ENCODE measurements at places on chromosomes 2 and 18.
A peak's percentile ranks its signal among the peaks of the same experiment; 100 is the strongest.

GRCh38 chr2:9333591-9334171 is 89.6 kb downstream of the ITGB1BP1 start:
- DNase-seq: peak; percentile 59

DNA sequence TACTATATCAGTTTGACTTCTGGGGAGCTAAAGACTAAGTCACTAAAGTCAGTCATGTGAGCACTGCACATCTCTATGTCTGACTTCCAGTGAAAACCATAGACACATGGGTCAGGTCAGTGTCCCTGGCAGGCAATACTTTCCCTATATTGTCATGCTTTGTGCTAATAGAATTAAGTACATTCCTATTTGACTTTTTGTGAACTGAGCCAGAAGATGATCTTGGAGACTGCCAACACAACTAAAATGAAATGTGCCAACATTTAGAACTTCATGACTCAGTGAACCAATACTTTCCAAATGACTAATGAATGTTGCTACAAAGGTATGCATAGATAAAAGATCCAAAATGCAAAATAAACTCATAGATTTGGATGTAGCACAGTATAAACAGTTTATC is 820.8 kb upstream of the FAM98A start:
- DNase-seq: no peak

DNA sequence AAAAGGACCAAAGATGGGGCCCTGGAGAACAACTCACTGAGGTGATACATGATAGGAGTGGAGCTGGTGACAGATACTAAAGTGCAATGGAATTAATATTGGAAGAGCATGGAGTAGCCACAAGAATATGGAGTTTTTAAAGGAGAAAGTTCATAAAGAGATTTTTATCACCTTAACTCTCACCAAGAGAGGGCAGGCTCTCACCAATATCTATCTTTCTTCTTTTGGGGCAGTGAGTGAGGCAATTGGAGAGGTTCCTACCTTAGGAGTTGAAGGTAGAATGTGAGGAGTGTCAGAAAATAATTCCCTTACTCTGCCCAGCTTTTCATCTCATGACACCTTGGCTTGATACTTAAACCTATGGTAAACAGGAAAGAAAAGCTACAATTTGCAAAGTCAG is 233.7 kb upstream of the CWC22 start:
- no peak for DNase-seq

- peak; percentile 67 for DNase-seq
Measured at GRCh38 chr2:1886405-1886992, 142.2 kb upstream of the PXDN start.

DNA sequence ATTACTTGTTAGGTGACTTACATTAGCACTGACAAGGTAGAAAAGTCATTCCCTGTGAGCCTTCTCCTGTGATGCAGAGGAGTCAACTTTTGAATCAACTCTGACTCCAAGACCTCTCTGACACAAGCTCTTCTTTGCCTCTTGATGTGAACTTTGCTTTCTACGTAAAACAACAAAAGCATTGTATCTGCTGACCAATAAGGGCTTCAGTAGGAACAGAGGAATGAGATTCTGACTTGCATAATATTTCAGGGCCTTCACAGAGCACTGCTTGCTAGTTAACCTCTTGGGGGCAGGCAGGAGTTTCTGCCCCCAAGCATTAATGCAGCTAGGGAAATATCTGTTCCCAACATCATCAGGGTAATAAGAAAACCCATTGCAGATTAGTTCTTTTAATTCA is 791.5 kb downstream of the BCL11A start:
- DNase-seq: no peak

- no peak for DNase-seq
Measured at GRCh38 chr2:127378720-127379119, 9.1 kb downstream of the MAP3K2 start.

GRCh38 chr2:82320296-82320695 is 2015.7 kb upstream of the LRRTM1 start:
- no peak for DNase-seq

GRCh38 chr2:73916666-73917065 is 10.0 kb upstream of the DGUOK start:
- no peak for DNase-seq

DNA sequence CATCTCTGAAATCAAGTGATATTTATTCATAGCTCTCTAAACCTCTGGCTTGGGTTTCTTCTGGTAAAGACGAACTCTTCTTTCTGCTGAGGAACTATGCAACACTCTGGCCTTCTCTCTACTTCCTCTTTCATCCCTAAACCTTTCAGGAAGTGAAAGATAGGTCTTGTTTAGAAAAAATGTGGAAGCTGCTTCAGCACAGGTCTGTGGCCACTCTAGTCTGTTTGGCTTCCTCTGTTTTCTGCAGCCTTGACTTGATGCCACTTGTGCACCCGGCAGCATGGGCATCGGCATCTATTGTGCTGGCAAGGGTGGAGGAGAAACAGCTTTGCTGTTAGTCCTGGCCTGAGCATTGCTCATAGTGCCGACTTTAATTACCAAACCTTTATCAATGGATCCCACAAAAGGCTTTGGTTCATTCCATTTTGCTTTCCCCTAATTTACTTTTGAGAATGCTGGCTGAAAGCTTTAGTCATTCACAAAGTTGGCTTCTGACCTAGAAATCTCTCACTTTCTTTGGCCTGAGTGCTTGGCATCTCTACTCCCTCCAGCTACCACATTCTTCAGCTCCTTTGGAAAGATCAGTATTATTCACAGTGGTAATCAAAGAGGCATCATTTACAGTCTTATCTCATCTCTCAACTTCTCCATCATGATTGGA is 32.0 kb upstream of the GPR39 start:
- no peak for DNase-seq

DNA sequence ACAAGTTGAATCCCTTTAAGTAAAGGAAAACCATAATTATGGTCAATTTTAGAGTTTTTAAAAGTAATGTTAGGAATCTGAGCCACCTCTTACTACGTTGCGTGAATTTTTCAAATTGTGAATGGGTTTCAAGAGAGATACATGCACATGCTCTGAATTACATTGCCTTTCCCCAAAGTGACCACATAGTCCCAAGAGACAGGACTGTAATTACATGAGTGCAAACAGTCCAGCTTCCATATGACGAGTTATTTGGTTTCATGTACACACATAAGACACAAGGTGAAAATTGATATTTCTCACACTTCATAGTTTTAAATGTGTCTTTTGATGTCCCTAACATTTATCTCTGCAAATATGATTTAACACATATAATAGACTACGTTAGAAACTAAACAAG is 850.8 kb downstream of the LRP1B start:
- DNase-seq: no peak

- no peak for DNase-seq
Measured at GRCh38 chr2:176100547-176101140, 1.0 kb downstream of the HOXD12 start.

- no peak for DNase-seq
Measured at GRCh38 chr2:8608411-8608954, 73.4 kb upstream of the ID2 start.

DNA sequence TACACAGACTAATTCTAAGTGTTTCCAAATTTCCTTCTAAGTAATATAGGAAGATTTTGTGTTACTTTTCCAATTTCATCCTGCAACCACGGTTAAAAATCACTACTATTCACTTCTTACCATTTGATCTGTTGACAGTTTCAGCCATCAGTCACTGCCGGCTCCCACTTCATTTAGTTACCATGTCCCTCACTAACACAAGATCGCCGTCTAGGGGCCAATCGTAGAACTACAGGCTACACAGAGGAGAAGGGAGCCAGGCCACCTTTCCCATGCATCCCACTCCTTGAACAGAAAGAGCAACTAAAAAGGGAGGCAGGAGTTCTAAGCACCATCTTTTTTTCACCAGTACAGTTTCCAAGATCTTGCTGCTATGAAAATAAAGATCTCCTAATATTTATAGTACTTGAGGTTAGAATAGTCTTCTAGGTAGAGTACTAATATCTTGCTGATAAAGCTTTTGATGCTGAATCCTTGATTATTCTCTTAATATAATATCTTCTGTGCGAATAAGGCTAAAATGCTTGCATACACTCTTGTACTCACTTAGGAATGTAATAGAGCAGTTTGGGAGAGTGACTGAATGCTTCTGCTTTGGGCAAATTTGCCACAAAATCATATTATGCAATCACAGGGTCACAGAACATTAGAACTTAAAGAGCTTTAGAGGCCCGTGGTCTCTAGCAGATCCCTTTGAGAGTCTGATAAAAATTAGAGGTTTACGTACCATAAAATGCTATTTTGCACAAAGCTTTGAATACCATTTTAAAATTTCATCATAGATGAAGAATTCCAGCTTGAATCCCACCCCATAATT is 39.5 kb upstream of the CYP1B1 start:
- DNase-seq: peak; percentile 87

DNA sequence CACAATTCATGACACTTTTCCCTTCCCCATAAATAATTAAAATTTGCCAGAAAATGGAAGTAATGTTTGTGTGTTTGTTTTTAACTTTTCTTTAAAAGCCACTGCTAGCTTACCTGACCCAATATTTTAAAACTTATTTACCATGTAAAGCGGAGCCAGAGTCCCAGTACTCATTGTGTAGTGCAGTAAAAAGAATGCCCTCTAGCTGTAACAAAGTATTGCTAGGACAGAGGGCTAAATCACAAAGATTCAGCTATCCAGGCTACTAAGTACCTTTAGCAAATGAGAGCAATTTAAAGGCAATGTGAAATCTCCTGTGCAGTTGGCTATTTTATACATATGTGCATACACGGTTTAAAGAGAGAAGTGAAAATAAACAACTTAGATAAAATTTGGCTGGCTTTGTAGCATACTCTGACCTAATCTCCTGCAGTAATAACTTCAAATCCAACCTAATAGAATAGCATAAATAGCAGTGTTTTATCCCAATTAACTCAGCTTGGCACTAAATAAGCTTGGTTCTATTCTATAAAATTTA is 997.4 kb upstream of the PIK3C3 start:
- DNase-seq: no peak

GRCh38 chr2:118223511-118223991 is 135.3 kb downstream of the INSIG2 start:
- DNase-seq: peak; percentile 45

GRCh38 chr2:130756874-130757668 is 1.7 kb downstream of the AMER3 start:
- DNase-seq: no peak

Data from renal cortex interstitium (tissue), 15 donors.